ENCODE measurements at places on chromosomes 6 and 20.

GRCh38 chr6:115666997-115667396, 393.7 kb downstream of the FRK start:
- DNase-seq: no peak

DNA sequence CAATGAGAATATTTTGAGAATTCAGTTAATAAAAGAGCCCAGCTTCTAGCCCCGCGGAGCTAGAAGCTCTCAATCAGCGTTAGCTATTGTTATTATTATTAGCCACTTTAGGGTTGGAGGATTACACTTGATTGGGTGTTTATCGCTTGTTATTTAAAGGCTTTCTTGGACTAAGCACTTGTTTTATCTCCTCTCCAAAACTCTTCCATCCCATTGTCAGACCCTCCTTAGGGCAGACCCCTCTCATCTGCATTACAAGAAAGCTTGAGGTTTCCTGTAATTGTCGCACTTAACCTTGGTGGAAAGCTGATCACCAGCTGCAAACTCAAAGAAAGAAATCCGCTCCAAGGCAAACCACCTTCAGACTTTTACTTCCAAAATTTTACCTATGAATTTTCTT, 4.8 kb downstream of the DPPA5 start:
- DNase-seq: no peak

- DNase-seq: no peak
Observed at GRCh38 chr6:105220186-105220585, 40.4 kb upstream of the POPDC3 start.

DNA sequence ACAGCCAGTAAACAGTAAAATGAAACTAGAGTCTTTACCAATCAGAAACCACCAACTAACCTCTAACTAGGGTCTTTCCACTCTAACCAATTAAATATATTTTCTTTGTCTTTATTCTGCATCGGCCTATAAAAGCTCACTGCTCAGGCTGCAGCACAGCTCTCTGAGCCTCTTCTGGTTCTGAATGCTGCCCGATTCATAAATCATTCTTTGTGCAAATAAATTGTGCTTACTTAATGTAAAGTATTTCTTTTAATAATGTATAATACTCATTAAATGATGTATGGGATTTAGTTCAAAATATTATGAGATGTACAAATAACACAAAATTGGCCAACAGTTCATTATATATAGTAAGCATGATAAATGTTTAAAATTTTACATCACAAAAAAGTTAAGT, 7.9 kb downstream of the IBTK start:
- no peak for DNase-seq

GRCh38 chr6:1364791-1365190, 24.6 kb upstream of the FOXF2 start:
- no peak for DNase-seq

- no peak for DNase-seq
Observed at GRCh38 chr6:37135835-37136694, 33.9 kb upstream of the PIM1 start.

- no peak for DNase-seq
Observed at GRCh38 chr6:138401960-138402837, 1.8 kb upstream of the HEBP2 start.

All from stimulated activated CD8-positive, alpha-beta memory T cell treated with anti-CD3 and anti-CD28 coated beads, Interleukin-15, amount 100 ng/mL, for 4 hours (primary cell).